Cardiac fibroblast (primary cell): ENCODE measurements at places on chromosomes 3 and 15.

DNA sequence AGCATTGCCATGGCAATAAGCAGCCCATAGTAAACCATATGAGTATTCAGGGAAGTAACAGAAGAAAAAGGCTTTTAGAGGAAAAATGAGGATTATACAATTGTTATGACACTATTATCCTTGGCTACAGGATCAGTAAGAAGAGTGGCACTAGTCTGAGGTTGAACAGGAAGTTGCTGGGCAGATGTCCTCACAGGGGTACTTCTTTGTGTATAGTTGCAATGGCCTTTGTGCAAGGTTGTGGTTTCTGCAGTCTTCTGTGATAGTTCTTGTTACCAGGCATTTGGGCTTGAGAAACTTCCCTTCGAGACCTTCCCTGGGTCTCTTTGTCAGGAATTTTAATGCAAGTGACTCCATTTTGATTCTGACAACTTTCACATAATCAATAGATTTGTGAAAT lies 100.6 kb upstream of the ATP11B start:
- DNase-seq: no peak

GRCh38 chr3:126434264-126434590 lies 39.5 kb downstream of the CFAP100 start:
- no peak for DNase-seq

GRCh38 chr3:98780343-98780742 lies 17.2 kb downstream of the ST3GAL6 start:
- DNase-seq: peak; percentile 91

GRCh38 chr3:10961921-10962320 lies 30.6 kb upstream of the SLC6A1 start:
- no peak for DNase-seq

GRCh38 chr15:48928877-48929538 lies 34.7 kb downstream of the SHC4 start:
- no peak for DNase-seq

GRCh38 chr3:51816723-51817122 lies 37.7 kb upstream of the IQCF6 start:
- DNase-seq: no peak

GRCh38 chr3:193942516-193943055 lies 193.4 kb upstream of the HES1 start:
- no peak for DNase-seq

- no peak for DNase-seq
Measured at GRCh38 chr3:37249717-37250116, 75.3 kb upstream of the LRRFIP2 start.

- DNase-seq: peak; percentile 54
Measured at GRCh38 chr3:149507491-149508324, 33.2 kb downstream of the TM4SF4 start.

GRCh38 chr15:90286678-90287077 lies 21.2 kb downstream of the NGRN start:
- peak; percentile 66 for DNase-seq

- peak; percentile 75 for DNase-seq
Measured at GRCh38 chr3:66110840-66111239, 72.1 kb upstream of the MAGI1 start.

DNA sequence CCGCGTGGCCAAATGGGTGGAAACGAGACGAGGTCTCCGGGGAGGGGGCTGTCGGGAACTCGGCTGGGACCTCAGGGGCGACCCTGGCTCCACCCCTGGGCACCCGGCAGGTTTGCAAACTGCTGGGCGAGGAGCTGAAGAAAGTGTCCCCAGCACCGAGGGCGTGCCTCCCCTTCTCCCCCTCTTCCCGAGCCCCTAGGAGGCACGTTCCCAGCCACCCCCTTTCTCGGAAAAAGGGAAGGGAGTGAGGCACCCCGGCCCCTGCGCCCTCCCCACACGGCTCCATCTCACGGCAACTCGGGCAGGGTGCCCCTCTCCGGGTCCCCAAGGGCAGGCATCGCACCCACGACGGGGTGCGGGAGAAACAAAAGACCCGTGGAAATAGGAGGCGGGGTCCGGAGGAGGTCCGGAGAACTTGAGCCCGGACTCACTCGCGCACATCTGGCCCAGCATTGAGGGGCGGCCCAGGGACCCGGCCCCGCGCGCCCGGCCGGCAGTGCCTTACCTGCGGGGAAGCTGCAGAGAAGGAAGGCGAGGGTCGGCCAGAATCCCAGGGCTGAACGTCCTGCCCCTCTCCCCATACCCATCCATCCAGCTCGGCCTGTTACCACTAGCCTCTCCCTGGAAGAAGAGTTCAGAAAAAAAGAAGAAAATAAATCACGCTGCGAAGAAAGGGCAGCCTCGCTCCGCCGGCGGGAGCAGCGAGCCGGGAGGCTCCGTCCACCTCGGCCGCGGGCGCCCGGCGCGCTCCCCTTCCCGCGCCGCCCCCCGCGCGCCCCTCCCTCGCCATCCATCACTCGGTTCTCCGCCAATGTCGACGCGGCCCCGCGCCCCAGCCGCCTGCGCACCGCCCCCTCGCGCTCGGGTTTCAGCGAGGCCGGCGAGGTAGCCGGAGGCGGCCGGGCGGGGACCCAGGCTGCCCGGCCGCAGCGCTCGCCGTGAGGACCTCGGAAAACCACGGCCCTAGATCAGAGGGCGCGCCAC lies 16.3 kb downstream of the RGMA start:
- peak; percentile 81 for DNase-seq

- no peak for DNase-seq
Measured at GRCh38 chr3:197168063-197168462, 130.3 kb downstream of the DLG1 start.

- no peak for DNase-seq
Measured at GRCh38 chr3:173624086-173624485, 226.5 kb downstream of the NLGN1 start.

GRCh38 chr3:52171514-52172261 lies 17.5 kb upstream of the POC1A start:
- DNase-seq: peak; percentile 43

DNA sequence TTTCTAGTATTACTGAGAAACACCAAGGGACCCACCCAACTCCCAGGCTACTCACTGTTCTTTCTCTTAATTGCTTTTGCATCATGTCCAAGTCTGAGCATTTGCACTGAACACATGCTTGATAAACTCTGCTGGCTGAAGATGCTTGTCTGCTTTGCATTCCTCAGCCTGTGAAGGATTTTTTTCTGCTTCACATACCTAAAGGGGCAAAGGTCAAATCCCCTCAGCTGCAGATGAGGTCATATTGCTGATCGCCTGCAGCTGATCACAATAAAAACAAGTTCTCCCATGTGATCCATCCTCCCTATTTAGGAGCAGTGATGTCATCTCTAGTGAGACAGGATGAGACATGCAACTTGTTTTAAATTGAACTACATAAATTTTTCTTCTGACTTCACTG lies 84.6 kb upstream of the DCBLD2 start:
- DNase-seq: peak; percentile 82

DNA sequence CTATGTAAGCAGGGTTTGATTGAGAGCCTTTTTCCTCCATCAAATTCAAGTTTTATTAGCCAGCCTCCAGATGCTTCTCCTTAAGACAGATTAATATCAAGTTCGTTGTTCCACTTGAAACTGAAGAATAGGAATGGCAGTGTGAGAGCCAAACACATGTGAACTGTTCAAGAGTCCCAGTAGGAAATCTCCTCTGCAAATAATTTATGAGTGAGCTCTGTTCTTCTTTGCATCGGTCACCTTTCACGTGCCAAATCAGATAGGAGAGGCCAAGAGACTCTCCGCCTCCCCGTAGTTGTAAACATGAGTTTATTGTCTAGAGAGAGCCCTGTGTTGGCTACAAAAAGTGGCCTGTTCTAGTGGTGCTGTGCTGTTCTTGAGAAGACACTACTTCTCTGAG lies 372.1 kb upstream of the NR2F2 start:
- DNase-seq: no peak

DNA sequence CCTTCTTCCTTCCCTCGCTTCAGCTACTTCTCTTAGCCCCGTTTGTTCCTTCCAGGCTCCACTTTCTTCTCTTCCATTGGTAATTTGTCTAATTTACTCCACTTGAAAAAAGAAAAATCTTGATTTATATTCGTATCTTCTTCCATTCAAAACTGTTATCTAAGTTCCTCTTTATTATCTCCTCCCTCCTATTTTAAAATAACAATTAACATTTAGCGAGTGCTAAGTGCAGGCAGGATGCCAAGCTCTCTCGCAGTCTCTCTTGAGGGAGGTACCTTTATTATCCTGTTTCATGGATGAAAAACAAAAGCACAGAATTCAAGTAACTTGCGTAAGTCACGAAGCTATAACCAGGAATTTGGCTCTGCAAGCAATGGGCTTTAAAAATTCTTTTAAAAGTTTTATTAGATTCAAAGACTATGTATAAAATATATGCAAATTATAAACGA lies 418.9 kb upstream of the NAALADL2 start:
- peak; percentile 81 for DNase-seq

GRCh38 chr15:99442252-99442897 lies 123.4 kb upstream of the MEF2A start:
- peak; percentile 89 for DNase-seq

GRCh38 chr3:126392246-126392645 lies 2.5 kb upstream of the CFAP100 start:
- no peak for DNase-seq

- DNase-seq: peak; percentile 99
Measured at GRCh38 chr3:187745201-187746058, at the start of gene BCL6. BCL6 (minus strand) TSS chr3:187745468; CDS start chr3:187733693, 11,775 bp downstream.

- no peak for DNase-seq
Measured at GRCh38 chr3:124497487-124497886, 232.8 kb upstream of the UMPS start.

DNA sequence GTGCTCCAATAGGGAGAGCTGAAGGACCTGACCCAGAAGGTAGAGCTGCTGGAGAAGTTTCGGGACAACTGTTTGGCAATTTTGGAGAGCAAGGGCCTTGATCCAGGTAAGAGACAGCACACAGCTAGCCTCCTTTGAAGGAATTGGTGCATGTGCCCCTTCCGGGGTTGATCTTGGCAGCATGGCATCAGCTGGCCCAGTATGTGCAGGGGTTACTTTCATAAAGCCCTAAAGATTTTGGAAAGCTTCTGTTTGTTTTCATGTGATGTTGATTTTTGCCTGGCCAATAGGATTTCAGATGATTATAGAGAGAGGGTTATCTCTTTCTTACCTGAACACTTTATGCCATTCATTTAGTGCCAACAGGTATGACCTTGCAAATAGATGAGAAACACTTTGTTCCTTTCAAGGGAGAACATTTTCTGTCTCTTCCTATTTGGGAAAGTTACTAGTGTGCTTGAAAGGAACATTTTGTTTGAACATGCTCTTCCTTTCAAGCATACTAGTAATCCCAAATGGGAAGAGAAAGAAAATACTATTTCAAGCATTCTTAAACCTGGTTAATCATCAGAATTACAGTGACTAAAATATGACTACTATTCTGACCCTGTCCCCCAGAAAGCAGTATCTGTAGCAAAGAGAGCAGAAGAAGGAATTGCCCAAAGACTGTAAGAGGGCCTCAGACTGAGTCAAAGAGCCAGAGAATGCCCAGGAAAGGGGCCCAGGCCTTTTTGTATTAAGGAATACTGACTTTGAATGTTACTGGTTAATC lies 7.5 kb downstream of the KNSTRN start:
- no peak for DNase-seq

DNA sequence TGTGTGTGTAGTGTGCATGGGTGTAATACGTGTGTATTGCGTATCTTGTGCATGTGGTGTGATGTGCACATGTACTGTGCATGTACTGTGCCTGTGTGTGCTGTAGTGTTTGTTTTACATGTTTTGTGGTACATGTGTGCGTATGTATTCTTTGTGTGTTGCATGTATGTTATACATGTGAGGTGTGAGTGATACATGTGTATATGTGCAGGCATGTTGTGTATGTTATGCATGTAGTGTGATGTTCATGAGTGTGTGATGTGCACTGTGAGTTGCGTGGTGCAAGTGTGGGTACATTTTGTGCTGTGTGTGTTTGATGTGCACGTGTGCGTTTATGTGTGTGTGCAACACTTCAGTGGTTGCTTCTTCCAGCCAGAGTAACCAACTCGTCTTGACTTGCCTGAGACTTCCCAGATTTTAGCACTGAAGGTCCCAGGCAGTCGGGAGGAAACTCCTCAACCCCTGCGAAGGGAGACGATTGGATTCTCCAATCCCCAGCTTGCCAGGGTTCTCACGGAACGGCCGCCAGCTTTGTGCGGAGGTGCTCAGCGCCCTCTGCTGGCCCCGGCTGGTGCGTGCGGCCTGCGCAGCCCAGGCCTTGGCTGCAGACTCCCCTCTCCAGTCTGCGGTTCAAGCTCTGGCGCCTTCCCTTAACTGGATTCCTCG lies 3.6 kb downstream of the GALNT15 start:
- peak; percentile 92 for DNase-seq

- DNase-seq: no peak
Measured at GRCh38 chr15:100728371-100729201, 126.2 kb downstream of the ASB7 start.

GRCh38 chr3:183328164-183328563 lies 75.1 kb downstream of the B3GNT5 start:
- DNase-seq: no peak

DNA sequence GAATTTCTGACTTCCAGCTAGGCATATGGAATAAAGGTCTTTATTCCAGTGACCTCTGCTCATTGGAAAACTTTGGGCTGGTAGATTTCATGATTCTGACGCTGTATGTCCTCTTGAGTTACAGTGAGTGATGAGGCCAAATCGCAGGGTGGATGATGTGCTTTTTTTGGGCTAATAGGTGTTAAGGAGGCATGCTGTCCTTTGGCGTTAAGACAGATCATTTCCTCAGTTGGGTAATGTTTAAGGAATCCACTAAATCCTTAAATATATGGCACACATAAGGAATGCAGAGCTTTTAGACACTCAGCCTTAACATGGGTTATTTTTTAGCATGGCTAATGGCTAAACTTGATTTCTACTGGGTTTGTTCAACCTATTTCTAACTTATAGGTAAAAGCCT lies 87.9 kb downstream of the LPP start:
- no peak for DNase-seq

DNA sequence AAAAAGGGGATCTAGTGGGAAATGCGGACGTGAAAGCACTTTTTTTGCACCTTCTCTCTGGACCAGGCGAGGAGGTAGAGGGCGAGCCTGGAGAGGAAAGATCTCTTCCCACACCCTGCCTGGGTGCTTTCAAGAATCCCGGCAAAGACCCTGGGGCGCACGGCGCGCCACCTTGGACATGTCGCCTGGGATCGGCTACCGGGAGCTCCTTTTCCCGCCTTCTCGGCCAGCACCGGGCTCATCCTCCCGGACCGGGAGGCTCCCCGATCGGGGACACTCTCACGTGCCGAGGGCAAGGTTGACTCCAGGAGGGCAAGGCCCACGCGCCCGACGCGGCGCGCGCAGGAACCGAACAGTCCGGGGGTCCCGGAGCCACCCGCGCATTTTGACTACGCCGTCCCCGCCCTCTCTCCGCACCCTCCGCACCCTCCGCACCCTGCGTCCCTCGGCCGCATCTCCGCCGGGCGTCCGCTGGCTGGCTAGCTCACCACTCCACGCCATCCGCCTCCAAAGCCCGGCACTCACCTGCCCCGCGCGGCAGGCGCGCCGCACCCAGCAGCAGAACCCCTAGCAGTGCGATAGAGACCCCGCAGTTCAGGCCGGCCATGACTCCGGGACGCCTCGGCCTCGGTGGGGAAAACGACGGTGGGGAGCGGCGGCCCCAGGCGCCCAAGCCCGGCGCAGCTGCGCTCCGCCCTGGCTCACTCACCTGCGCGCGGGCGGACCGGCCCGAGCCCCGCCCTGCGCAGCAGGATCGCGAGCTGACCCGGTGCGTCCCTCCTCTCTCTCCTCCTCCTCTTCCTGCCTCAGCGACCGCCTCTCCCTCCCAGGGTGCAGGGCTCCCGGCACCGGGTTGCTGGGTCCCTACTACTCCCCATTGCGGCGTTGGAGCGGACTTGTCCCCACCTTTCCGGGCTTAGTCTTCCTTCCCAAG lies at the start of gene CDCP1:
CDCP1 (minus strand) TSS at position 698 of the 934 bp plus-strand sequence; CDS start at position 607, 91 bp downstream.
- peak; percentile 17 for DNase-seq
